Heart right ventricle (tissue), 16 donors: ENCODE measurements at places on chromosomes 12 and 14. TPM values are rescaled to one million over a fixed set of nuclear protein-coding genes. Genes with fewer than 3 reads are reported as not detected.

B4GALNT1 gene
- total RNA-seq = 9.3 TPM

AKAP6 gene
- total RNA-seq = 300 TPM

KLC1 gene
- total RNA-seq = 130 TPM

C12orf50 gene
- 0.07 TPM for total RNA-seq

GRCh38 chr12:42625611-42626010 is 36.1 kb upstream of the PRICKLE1 start:
- DNase-seq = no peak

GRCh38 chr14:32934073-32934880 is 4.4 kb upstream of the NPAS3 start:
- DNase-seq = peak; percentile 25
